ENCODE measurements at places on chromosomes 6 and 20.

- DNase-seq, result no peak
Observed at GRCh38 chr6:56766139-56766805, 123.6 kb upstream of the DST start.

DNA sequence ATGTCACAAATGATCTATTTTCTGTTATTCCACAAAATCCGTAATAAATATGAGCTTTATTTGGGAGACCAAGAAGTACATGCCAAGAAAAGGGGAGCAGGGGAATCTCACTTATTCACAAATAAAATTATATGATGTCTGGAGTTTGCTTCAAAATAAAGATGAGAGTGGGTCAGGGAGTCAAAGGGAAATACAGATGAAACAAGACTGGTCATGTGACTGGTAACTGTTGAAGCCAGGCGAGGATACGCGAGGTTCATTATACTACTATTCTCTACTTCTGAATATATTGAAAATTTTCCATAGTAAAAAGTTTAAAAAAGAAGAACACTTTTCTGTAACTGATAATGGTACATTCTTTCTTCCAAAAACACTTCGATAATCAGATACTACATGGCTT lies 14.6 kb downstream of the EPB41L2 start:
- DNase-seq, result no peak

GRCh38 chr6:51830666-51831065 lies 256.7 kb downstream of the PKHD1 start:
- no peak for DNase-seq

DNA sequence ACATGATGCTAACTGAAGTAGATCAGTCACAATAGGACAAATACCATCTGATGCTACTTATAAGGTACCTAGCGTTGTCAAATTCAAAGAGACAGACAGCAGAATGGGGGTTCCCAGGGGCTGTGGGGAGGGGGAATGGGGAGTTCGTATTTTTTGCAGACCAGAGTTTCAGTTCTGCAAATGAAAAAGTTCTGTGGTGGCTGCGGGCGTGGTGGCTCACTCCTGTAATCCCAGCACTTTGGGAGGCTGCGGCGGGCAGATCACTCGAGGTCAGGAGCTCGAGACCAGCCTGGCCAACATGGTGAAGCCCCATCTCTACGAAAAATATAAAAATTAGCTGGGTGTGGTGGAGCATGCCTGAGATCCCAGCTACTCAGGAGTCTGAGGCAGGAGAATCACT lies 68.1 kb downstream of the SLC22A23 start:
- DNase-seq, result no peak

GRCh38 chr6:138535728-138536455 lies 36.6 kb upstream of the NHSL1 start:
- no peak for DNase-seq

DNA sequence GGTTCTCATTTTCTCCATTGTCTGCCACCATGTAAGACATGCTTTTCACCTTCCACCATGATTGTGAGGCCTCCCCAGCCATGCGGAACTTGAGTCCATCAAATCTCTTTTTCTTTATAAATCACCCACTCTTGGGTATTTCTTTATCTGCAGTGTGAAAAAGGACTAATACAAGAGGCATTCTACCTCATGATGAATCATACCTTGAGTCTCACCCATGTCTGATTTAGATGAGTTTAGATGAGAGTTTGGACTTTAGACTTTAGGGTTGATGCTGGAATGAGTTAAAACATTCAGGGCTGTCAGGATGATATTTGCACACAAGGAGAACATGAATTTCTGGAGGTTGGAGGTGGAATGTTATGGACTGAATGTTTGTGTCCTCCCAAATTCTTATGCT lies 545.6 kb downstream of the C6orf118 start:
- DNase-seq, result no peak

DNA sequence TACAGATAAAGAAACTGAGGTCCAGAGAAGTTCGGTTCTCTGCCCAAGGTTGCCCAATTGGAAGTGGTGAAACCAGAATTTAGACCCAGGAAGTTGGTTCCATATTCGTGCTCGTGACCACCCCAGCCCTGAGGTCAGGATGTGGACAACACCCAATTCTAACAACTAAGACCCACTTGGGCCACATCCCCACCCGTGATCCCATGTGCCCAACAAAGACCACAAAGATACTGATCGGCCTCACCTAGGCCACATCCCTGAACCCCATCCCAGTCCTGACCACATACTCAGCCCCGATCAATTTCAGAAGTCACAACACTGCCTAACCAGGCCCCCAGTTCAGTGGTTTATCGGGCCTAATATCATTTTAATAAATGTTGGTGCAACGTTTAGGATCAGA lies 138.4 kb downstream of the PREX1 start:
- no peak for DNase-seq

- DNase-seq, result no peak
Observed at GRCh38 chr6:35494161-35494563, 2.7 kb downstream of the TEAD3 start.

DNA sequence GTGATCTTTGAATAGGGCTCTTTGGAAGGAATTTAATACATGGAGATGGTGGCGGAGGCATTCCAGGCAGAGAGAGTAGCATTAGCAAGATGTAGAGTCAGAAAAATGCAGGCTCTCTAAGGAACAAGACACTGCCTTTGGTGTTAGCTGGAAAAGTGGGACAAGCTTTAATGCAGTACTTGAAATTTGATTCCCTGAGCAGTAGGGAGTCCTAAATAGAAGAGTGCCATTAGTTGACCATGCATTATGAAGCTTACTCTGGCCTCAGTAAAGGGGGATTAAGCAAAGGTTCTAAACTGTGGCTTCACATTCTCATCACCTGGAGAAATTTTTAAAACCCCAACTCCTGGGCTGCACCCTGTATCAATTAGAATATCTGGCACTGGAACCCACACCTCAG lies 494.8 kb upstream of the SOX4 start:
- DNase-seq, result no peak

GRCh38 chr6:122800906-122801305 lies 11.8 kb downstream of the SMPDL3A start:
- DNase-seq, result no peak

DNA sequence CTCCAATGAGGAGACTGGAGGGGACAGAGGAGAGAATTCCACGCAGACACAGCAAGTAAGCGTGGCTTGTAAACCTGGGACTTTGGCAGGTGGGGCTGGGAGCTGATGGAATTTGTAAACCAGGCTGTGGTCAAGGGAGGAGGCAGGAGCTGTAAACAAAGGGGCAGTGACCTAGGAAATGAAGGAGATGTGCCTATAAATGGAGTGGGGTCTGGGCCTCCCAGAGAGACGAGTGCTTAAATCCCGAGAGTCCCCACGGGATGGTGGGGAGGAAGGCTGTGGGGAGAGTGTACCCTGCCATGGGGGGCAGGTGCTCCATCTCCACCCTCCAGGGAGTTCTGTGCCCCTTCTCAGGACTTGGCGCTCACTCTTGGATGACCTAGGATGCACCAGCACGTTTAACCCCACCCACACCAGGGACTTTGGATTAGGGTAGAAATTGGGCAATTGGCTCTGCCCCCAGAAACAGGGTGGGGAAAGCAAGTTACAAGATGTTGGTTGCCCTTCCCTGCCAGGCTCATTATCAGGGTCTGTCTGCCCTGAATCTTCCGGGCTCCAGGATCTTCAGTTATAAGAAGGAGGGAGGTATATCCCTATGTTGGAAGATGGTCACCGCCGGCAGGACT lies 4.0 kb upstream of the DHX16 start:
- DNase-seq, result no peak

DNA sequence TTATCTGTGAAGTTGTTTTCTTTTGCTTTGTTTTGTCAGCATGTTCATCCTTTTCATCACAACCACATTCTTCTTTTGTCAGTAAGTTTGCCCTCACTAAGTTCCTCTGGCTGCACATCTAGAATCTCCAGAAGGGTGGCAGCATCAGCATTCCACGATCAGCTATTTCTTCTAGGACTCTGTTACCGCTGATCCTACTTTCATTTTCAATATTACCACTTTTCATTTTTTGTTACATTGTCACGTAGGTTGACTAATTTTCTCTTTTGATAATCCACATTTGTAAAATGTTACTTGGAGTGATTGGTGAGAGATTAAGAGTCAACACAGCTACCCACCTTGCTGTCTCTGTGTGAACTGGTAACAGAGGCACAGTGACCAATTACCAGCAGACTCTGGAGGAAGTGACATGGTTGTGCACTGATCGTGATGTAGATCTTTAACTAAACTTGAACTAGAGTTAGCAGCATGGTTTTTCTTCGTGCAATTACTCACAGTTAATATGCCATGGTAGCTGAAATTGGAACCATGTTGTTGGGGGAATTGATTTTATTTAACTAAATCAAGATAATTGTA lies 307.9 kb upstream of the SLC35B3 start:
- no peak for DNase-seq

- DNase-seq, result no peak
Observed at GRCh38 chr6:119501798-119502483, 152.4 kb upstream of the MAN1A1 start.

GRCh38 chr6:3287976-3288707 lies 29.4 kb downstream of the PSMG4 start:
- no peak for DNase-seq

GRCh38 chr20:31505903-31506302 lies 8.3 kb upstream of the HM13 start:
- DNase-seq, result no peak

GRCh38 chr6:122116119-122116834 lies 283.2 kb upstream of the HSF2 start:
- no peak for DNase-seq

- DNase-seq, result no peak
Observed at GRCh38 chr6:144190080-144190479, 39.8 kb downstream of the STX11 start.

DNA sequence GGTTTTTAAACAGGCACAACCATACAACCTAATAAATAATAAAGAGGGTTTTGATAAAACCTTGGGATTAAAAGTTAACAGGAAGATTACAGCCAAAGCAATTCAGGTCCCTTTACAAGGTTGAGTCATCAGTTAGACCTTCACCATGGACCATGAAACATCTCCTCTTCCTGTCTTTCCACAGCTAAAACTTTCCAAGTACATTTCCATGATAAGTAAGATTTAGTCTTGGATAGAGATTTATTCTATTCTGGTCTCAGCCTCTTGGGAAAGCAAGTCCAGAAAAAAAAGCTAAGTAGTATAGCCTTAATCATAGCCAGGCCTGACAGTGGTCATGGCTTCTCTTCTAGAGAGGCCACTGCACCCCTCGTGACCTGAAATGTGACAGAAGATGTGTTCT lies 2.9 kb upstream of the PRSS35 start:
- DNase-seq, result no peak

- DNase-seq, result peak; percentile 48
Observed at GRCh38 chr20:58870293-58871014, 17.9 kb downstream of the GNAS start.

- DNase-seq, result peak; percentile 64
Observed at GRCh38 chr20:59010995-59011873, 4.2 kb upstream of the CTSZ start.

- no peak for DNase-seq
Observed at GRCh38 chr20:47558295-47559066, 56.8 kb downstream of the NCOA3 start.

DNA sequence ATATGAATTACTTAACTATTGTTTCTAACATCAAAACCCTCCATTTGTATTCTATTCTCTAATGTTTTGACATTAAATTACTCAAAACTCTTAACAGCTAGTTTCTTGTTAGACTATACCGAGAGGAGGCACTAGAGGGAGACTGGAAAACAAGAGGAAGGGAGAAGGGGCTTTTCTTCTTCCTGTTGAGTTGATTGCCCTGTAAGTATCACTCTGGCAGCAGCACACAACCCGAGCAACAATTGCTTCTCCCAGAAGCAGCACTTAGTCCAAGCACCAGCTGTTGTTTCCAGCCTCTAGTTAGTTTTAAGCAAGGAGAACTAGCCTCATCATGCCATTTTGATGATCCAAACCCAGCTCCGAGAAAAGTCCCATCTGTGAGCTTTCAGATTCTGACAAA lies 603.8 kb downstream of the PRKN start:
- no peak for DNase-seq

GRCh38 chr20:42110301-42110700 lies 492.1 kb upstream of the CHD6 start:
- DNase-seq, result no peak

DNA sequence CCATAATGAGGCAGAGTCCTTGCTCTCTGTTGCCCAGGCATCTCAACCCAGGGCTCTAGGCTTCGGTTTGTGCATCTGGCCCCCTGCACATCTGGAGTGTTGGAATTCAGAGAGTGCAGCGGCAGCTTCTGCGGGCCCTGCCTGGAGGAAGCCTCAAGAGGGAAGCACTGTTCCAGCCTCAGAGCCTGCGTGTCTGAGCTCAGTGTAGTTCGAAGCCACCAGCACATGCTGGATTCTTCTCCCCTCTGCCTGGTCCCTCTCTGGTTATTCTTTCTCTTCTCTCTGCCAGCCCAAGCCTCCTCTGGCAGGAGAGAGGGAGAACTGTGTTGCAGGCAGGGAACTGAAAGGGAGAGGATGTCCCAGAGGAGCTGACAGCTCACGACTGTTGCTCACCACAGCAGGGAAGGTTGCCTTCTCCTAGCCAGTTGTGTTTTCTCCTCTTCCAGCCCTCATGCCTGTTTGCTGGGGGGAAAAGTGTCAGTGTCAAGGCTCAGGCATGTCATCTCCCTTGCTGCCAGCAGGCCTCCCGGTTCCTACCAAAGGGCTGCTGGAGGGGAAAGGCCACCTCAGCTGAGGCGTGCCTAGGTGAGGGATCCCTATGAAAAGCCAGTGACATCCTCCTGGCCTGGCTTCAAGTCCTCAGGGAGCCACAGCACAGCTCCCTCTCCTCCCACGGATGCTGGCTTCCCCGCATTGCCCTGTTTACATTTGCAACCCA lies 126.0 kb upstream of the LRFN2 start:
- no peak for DNase-seq

- no peak for DNase-seq
Observed at GRCh38 chr6:44253307-44254101, 3.8 kb downstream of the SLC35B2 start.

DNA sequence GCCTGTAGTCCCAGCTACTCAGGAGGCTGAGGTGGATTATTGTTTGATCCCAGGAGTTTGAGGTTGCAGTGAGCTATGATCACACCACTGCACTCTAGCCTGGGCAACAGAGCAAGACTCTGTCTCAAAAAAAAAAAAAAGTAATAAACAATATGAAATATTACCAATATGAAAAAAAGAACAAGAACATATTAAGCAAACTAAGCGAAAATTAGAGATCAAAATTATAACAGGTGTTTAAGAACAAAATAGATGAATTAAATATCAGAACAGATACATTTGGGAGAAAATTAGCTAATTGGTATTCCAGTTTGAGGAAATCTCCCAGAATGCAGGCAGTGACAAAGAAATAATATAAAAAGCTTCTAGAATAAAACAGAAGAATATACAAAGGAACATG lies 23.3 kb downstream of the GLO1 start:
- DNase-seq, result no peak

DNA sequence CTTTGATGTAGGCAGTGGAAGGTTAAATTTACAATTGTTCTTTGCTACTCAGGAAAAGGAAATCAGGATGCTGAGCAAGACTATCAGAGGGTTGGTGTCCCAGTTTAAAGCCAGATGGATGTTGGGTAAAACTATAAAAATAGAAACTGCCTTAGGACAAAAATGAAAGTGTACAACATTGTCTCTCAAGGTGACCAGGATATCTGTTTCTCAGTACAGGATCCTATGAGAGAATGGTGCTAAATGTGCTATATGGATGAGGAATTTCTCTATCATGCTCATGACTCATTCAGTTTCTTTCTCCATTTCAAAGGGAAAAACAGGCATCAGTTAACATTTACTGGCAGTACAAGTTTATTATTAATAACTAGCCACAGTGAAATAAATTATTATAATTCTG lies 534.2 kb upstream of the GJE1 start:
- no peak for DNase-seq

Measured in amniotic stem cell (primary cell).